ENCODE measurements at places on chromosomes 3 and 15.

DNA sequence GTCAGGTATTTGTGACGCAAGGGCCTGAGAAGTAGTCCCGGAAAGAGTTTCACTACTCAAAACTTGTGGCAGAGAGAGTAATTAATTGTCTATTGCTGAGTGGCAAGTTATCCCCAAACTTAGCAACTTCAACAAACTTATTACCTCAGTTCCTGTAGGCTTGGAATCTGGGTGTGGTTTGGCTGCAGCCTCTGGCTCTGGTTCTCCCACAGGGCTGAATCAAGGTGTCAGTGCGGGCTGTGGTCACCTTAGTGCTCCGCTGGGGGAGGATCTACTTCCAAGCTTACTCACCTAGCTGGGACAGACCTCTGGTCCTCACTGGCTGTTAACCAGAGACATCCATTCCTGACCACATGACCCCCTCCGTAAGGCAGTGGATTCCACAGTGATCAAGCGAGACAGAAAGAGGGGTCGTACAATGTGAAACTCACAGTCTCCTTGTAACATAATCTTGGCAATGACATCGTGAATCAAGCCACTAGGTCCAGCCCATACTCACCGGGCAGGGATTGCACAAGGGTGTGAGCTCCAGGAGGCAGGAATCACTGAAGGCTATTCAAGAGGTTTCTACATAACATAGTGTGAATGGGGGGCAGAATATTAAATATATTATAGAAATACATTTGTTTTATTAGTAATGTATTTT, 138.3 kb downstream of the RYR3 start:
- DNase-seq = no peak

- DNase-seq = no peak
Measured at GRCh38 chr15:69561071-69561784, 108.6 kb downstream of the RPLP1 start.

- no peak for DNase-seq
Measured at GRCh38 chr3:149258298-149258697, 36.7 kb upstream of the CP start.

DNA sequence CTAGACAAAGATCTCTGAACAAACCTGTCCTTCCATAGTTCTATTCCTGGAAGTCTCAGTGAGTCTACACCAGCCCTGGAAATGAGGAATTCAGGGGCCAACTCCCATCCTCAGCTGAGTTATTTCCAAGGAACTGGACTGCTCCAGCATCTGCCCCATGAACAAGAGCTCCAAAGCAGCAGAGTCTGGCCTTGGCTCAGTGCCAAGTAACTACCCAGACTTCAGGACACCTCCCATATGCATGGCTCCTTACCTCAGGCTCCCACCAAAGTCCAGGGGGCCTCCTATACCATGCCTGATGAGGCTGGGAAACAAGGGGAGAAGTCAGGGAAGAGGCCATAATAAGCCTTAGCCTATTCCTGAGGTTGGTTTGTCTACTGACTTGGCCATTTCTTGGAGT, 45.0 kb downstream of the FAIM start:
- DNase-seq = no peak

GRCh38 chr15:69736161-69736560, 283.5 kb downstream of the RPLP1 start:
- no peak for DNase-seq

DNA sequence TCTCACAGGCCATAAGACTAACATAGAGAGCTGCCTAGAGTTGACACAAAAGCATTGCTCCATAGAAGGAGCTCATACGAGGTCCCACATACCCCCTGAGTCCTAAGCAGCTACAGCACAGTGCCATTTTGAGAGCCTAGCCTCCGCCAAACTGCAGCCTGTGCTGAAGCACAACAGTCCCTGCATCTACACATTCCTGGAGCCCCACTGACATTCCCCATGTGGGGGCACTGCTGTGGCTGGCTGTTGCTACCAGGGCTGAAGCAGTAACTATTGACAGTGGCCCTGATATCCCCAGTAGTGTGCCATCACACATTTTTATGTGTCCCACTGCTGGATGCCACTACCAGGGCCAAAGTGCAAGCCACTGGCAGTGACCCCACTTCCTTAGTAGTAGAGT, 80.3 kb downstream of the CERS3 start:
- DNase-seq = no peak

DNA sequence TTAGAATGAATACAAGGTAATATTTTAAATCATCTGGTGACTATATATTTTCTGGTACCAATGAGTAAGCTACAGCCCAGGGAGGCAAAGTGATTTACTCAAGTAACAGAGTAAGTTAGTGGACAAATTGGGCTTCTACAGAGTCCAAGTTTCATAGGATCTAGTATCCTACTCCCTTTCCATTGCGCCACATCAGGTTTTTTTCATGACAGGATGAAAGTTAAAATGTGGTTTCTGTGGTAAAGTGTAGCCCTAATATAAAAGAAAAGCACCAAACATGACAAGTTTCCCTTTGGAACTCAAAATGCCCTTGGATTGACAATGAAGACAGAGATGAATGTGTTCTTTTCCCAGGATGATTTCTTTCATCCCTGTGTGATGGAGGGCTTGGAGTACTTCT, 350.8 kb upstream of the ZNF385D start:
- DNase-seq = no peak

GRCh38 chr15:57586661-57587424, 4.9 kb upstream of the MYZAP start:
- no peak for DNase-seq

DNA sequence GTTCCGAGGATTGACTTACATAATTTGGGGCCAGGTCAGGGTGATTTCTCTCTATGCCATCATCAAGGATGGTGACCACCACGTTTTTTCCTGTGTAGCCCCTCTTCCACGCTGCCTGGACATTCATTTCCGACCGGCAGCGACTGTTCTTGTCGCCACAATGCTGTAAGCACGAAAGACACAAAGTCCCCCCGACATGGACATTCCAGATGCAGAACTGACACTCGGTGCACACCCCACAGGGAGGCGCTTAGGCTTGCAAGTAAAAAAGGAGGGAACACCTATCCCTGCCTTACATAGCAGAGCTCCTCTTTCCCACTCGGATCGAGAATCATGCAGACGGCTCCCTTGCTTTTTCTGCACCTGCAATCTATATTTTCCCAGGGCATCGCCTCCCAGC, 58.2 kb downstream of the PCSK6 start:
- DNase-seq = no peak

DNA sequence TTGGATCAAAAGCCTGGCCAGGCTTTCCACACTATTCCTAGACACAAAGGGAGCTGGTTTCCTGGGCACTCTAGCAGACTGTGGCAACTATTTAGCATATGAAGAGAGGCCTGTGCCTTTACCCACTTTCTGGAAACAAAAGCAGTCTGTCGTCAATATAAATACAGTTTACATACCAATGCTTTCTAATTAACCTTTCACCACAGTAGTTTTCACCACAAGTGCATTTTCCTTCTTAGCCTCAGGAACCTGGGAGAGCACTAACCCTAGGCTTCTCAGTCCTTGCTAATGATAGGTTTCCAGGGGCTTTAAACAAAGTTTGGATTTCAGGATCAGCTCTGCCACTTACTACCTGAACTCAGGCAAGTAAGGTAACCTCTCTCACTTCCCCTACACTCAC, 499.1 kb downstream of the MAGI1 start:
- no peak for DNase-seq

- no peak for DNase-seq
Measured at GRCh38 chr3:168250415-168250861, 154.7 kb upstream of the GOLIM4 start.

- no peak for DNase-seq
Measured at GRCh38 chr3:192434186-192434585, 293.2 kb downstream of the FGF12 start.

- DNase-seq = peak; percentile 70
Measured at GRCh38 chr3:46987743-46988401, 8.4 kb downstream of the NBEAL2 start.

DNA sequence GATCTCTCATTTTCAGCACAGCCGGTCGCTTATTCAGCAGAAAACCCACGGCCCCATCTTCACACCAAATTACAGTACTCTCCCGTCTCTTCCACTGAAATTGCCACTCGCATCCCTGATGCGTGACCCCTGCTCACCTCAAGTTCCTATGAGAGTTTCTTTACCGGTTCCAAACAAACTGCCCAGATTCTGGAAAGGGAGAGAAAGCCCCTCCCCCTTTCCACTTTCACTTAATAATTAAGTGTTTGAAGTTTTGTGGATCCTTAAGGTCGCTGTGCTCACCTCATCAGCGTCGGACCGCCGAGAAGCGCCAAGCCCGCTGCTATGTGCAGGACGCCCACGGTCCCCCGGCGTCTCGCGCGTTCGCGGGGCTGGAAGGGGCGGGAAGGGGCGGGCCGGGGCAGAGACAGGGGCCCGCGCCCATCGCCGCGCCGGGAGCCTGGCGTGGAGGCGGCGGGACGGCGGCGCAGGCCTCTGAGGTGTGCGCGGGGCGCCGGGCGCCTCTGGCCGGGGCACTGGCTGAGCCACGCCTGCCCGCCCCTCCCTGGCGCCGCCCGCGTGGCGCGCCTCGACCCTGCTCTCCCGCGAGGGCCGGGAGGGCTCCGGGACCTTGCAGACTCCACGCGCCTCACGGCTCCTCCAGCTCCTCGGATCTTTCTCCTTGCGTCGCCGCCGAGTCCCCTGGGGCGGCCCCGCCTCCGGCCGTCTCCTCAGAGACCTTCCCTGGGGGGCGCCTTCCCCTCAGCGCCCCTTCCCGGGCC, at the start of gene GPR156:
Gene GPR156 (minus strand): TSS at position 476 of the 761 bp plus-strand sequence. CDS start 41,124 bp downstream, outside the sequence.
- DNase-seq = no peak

GRCh38 chr3:14391033-14391432, 11.4 kb upstream of the SLC6A6 start:
- no peak for DNase-seq

DNA sequence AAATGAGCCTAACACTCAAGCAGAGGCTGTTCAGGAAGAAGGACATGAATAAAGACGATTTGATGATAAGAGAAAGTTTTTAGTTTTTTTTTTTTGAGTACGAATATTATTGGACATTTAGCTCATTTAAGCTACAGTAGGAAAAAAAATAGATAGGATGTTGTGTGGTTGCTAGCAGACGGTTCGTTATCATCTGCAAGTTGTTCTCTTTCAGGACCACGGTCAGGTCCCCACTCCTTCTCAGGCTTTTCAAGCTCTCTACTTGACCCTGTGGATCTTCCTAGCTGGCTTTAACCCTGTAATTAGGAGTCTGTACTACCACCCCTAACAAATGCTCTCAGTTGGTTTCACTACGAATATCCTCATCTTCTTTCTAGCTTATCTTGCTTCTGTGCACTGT, 1.1 kb downstream of the KCNH8 start:
- DNase-seq = no peak

DNA sequence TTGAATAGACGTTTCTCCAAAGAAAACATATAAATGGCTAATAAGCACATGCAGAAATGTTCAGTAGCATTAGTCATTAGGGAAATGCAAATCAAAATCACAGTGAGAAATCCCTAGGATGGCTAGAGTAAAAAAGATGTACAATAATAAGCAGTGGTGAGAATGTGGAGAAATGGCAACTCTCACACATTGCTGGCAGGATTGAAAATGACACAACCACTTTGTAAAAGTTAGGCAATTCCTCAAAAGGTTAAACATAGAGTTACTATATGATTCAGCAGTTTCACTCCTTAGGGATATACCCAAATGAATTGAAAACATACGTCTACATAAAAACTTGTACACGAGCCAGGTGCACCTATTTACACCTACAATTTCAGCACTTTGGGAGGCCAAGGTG, 108.7 kb downstream of the ITPR1 start:
- no peak for DNase-seq

DNA sequence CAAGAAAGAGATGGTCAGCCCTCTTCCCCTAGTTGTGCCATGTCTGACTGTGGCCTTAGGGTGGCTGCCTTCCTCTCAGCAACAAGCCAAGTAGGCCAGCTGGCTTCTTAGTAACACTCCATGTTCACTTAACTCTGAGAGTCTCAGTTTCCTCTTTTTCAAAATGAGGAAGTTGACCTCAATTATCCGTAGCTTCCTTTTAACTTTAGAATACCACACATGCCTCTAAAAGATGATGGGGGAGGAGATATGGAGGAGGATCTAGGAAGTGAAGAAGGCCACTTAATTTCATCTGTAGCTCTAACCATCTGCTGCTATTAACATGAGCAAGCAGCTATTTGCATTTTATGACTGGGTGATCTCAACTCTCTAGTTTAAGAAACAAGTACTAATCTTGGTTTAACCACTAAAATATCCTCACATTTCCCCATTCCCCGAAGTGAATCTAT, 32.9 kb downstream of the CD200R1L start:
- DNase-seq = no peak
